Progenitor cell of endocrine pancreas (in vitro differentiated cells): ENCODE measurements at places on chromosomes 12 and 14.

GRCh38 chr12:89960607-89961394 lies 252.2 kb upstream of the ATP2B1 start:
- DNase-seq: no peak

DNA sequence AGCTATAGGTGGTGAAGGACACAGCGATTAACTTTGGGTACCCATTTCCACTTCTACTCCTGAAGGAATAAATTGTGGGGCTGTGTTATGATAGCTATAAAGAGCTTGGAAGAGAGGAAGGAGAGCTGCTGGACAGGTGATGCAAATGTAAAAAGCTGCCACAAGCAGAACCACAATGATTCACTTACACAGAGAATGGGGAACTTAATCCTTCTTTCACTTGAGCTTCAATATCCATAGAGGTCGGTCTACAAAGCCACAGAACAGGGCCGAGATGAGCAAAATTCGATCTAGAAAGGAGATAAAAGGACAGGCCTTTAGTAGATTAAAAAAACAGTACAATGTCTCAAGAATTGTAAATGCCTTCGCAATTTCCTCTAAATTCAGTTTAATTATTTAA lies 831.1 kb downstream of the LRFN5 start:
- no peak for DNase-seq

DNA sequence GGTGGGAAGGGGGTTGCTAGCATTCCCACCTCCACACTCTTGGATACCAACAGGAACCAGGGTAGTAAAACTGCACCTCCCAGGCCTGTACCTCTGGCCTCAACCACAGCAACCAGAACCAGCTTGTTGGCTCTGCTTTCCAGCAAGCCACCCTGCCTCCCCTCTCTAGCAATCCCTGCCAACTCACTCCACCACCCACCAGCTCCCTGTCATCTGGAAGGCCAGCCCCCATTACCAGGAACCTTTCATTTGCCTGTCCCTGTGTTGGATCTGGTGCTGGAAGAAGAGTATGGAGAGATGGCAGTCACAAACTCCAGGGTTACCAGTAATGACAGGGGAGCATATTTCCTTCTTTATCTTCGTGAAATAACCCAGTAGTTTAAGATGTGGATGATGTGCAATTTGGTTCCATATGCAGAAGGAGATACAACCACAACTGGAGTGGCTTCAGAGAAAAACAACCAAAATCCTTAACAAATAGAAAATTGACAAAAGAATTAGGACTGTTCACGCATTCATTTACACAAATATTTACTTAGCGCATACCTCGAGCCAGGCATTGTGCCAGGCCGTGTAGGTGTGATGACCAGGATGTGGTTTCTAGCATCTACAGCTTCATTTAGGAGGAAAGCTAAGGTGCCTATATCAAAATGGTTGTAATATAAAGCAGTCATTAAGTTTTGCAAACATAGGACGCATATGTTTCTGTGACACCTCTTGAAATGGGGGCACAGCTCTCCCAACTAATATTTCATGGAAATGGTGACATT lies 3.4 kb downstream of the B4GALNT3 start:
- DNase-seq: no peak

GRCh38 chr12:109899783-109900751 lies at the start of gene TCHP:
TCHP (plus strand) TSS chr12:109900274; CDS start chr12:109903027, 2,753 bp downstream.
- peak; percentile 57 for DNase-seq

DNA sequence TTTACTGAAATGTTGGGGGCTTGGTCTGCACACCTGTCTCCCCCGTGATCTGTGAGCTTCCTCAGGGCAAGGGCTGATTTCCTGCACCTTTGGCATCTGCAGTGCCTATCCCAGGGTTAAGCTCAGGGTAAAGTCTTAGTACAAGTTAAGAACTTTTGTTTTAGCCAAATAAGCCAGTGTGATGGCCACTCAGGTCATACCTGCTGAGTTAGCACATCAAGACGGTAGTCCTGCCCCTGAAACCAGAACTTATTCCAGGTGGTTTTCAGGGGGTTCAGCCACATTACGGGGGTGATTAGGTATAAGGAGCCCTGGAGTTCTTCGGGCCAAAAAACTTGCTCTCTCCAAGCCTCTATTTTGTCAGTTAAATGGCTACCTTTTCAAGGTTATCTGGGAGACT lies 21.6 kb upstream of the CHST11 start:
- DNase-seq: no peak

DNA sequence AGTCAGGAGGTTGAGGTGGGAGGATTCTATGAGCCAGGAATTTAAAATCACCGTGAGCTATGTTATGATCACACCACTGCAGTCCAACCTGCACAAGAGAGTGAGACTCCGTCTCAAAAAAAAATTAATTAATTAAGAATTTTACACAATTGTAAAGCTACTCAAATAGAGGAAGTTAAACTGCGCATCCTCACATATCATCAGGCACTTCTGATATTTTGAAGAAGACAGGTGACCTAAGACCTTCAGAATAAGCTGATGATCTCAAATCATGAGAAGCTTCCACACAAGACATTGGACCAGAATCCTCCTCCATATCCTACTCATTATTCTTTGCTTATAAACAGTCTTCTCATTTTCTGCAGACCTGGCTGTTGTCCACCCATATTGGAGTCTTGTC lies 800.9 kb downstream of the TMEM121 start:
- DNase-seq: no peak

DNA sequence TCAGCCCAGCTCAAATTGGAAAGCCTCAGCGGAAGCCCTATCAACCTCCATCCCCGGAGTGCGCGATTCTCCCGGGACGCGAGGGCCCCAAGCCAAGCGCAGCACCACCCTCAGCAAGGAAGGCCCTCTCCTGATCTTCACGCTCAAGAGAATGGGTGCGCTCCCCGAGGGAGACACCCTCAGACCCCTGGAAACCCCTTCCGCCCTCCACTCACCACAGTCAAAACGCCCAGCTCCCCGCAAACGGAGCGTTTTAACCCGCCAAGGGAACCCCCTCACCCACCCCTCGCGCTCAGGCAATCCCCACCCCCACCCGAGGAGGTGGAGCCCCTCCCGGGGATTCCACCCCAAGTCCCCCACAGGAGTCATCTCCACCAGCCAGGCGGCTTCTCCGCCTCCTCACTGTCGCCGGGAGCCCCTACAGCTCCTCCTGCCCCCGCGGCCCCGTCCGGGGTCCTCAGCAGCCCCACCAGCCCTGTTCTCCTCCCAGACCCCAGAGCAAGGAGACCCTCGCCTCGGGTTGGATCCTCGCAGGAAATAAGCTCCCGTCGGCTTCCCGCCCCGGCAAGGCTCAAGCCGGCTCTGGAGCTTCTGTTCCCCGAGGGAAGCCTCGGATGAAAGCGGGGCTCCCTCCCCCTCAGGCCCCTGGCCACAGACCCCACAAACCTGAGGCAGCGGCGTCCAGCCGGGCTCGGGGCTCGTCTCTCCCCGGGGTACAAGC lies 507 bp downstream of the BAZ2A start:
- peak; percentile 15 for DNase-seq

- no peak for DNase-seq
These were observed 8.6 kb downstream of the EVL start for GRCh38 chr14:100073576-100074430.

- DNase-seq: peak; percentile 69
These were observed at the start of gene BCAT1 for GRCh38 chr12:24948757-24949722. BCAT1 (minus strand) TSS chr12:24949101; CDS start chr12:24948932, 169 bp downstream.
